Thymus (tissue), 14 donors: ENCODE measurements at places on chromosomes 13 and 19.

DNA sequence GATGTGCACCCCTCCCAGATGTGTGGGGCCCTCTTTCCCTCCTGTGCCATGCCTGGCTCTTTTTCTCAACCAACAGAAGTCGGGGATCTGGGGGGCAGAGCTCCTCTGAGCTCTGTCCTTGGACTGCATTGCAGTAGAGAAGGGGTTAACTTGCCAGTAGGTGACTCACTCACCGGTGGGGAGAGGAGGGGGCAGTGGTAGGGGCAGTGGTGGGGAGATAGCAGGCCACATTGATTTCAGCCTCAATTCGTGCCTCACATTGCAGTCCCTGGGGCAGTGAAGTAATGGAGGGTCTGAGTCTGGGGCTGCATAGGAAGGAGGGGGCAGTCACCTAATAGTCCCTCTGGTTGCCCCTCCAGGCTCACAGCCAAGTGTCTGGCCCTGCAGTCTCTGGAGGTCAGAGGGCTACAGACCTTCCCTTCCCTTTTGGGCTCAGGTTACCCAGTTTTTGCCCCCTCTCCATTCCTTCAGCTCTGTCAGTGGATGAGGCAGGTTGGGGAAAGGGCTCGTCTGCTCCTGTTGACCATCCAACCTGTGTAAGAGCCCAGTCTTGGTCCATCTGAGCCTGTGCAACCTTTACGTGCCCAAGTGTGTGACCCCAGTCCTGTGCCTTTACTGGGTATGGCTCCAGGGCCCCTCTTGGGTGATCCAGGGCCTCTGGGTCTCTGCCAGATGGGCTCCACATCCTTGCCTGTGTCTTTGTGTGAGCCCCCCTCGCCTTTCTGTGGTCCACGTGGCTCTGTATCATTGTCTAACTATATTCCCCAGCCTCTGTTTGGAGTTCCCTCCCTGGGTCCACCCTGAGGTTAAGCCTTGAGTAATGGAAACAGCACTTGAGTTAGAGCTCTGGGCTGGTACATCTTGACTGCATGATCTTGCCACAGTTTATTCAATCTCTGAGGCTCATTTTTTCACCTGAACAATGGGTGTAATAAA lies 13.0 kb downstream of the CIC start:
- peaks cover 54% of the 10 kb centered on the region for H3K4me1 ChIP-seq
- no peak for DNase-seq
- peak overlapping the region; percentile 94 for H3K27ac ChIP-seq
- no peak overlapping the region for H3K4me3 ChIP-seq
- peaks cover 6% of the 10 kb centered on the region for H3K36me3 ChIP-seq

DNA sequence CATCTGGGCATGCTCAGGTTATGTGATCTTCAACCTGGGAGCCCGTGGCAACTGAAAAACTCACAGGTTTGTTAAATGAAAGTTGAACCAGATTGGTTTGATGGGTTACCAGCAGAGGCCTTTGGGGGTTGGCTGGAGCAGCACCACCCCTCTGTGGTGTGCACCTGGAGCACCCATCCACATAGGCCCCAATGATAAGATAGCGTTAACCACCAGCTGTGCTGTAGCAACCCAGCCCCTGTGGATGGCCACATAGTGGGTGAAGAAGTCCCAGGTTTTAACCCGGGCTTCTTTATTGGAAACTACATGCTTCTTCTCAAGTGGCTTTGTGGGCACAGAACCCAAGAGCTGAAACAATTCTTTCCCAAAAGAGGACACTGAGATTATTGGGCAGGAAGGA lies 22.6 kb upstream of the MTIF3 start:
- no peak for DNase-seq
- H3K4me3 ChIP-seq, result no peak overlapping the region
- no peaks in the 10 kb centered on the region for H3K36me3 ChIP-seq
- H3K27me3 ChIP-seq, result no peaks in the 10 kb centered on the region

DNA sequence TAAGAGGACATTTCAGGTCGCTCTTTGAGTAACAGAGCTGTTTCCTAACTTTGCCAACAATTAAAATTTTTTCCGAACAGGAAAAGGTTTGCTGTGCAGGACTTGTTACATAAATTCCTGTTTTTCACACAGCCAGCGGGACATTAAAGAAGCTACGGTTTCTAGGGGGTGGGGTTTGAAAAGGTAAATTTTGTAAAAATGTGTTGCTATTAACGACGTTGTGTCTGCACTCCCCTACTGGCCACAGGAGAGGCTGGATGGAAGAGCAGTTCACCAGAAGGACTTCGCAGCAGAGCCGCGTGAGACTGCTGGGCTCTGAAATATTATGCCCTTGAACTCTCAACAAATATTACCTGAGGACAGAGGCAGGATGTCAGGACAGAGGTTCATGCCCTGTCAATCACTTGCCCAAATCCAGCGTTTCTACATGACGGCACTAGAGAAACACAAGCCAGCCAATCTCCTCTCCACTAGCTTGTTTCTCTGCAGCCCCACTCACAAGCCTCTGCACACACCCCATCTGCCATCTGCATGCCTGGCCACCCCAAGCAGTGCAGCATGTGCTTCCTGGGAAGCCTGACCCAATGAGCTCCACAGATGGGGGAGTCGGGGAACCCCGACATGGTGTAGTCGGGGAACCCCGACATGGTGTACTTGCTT lies 102.0 kb downstream of the FOXO1 start:
- peaks cover 13% of the 10 kb centered on the region for H3K4me1 ChIP-seq
- H3K27me3 ChIP-seq, result peaks cover 4% of the 10 kb centered on the region
- no peak overlapping the region for H3K4me3 ChIP-seq

- H3K27me3 ChIP-seq, result peaks cover 34% of the 10 kb centered on the region
- no peaks in the 10 kb centered on the region for H3K4me1 ChIP-seq
- no peak for DNase-seq
- peak overlapping the region; percentile 25 for H3K4me3 ChIP-seq
Observed at GRCh38 chr13:33349288-33349985, 63.9 kb upstream of the STARD13 start.

GRCh38 chr13:43237616-43238015 lies 214.2 kb downstream of the DNAJC15 start:
- no peaks in the 10 kb centered on the region for H3K36me3 ChIP-seq
- no peak overlapping the region for H3K4me3 ChIP-seq
- no peaks in the 10 kb centered on the region for H3K27me3 ChIP-seq
- DNase-seq, result no peak
- no peaks in the 10 kb centered on the region for H3K4me1 ChIP-seq
- H3K27ac ChIP-seq, result no peak overlapping the region

DNA sequence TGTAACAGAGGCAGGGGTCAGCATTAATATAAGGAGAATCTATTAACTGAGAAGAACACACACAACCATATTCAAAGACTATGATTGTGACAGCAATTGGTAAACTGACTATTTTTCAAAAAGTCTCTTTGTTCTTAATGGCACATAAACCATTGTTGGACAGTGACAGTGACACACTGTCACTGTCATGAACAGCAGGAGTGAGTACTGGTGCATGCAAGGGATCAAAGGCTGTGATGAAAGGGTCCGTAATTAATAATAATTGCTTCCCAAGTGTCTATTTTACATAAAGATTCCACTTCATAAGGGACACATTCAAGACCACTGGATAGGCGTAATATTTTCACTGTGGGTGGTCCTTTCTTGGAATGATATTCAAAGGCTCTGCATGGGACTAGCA lies 50.7 kb downstream of the LHFPL6 start:
- no peaks in the 10 kb centered on the region for H3K4me1 ChIP-seq
- DNase-seq, result no peak
- no peak overlapping the region for H3K4me3 ChIP-seq
- H3K27me3 ChIP-seq, result no peaks in the 10 kb centered on the region
- no peaks in the 10 kb centered on the region for H3K36me3 ChIP-seq
- H3K27ac ChIP-seq, result no peak overlapping the region

GRCh38 chr19:19636573-19637185 lies 6.8 kb downstream of the GMIP start:
- peaks cover 68% of the 10 kb centered on the region for H3K36me3 ChIP-seq
- no peak for DNase-seq
- H3K27ac ChIP-seq, result no peak overlapping the region

- H3K27ac ChIP-seq, result no peak overlapping the region
- H3K4me3 ChIP-seq, result no peak overlapping the region
- DNase-seq, result no peak
- no peaks in the 10 kb centered on the region for H3K36me3 ChIP-seq
- no peaks in the 10 kb centered on the region for H3K27me3 ChIP-seq
Observed at GRCh38 chr13:44089452-44089851, 209.7 kb downstream of the LACC1 start.

DNA sequence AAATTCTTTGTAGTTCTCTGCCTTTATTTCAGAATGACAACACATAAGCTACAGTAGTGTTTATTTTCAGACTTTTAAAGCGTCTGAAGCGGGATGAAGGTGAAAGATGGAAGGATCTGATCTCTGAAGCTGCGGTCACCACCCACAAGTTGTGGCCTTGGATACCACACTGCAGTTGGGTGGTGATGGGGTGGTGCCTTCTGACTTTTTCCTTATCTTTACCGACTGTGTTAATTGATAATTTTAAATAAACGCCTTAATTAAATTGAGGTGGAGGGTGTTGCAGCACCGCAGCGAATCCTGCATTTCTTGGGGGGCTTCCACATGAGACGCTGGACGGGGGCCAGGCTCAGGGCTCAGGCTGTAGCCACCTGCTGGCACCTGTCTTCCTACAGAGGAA lies 1.3 kb downstream of the TFDP1 start:
- no peak overlapping the region for H3K27ac ChIP-seq
- H3K36me3 ChIP-seq, result peaks cover 37% of the 10 kb centered on the region
- no peaks in the 10 kb centered on the region for H3K27me3 ChIP-seq
- peaks cover 26% of the 10 kb centered on the region for H3K4me1 ChIP-seq

DNA sequence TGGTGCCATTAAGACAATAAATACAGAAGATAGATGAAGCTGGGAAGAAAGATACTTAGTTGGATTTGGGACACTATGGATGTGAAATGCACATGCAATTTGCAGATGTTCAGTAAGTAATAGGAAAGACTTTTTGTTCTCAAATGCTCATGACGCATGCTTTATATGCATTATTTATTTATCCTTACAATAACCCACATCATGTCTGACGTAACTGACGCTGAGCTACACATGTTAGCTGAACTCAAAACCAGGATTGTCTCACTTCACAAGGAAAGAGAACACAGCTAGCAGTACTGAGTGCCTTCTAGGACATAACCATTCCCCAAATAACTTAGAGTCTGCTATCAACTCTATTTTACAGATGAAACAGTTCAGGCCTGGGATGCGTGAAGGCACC lies 463.4 kb downstream of the FGF9 start:
- no peak overlapping the region for H3K4me3 ChIP-seq
- H3K4me1 ChIP-seq, result no peaks in the 10 kb centered on the region
- no peak for DNase-seq
- H3K27ac ChIP-seq, result no peak overlapping the region
- no peaks in the 10 kb centered on the region for H3K36me3 ChIP-seq

DNA sequence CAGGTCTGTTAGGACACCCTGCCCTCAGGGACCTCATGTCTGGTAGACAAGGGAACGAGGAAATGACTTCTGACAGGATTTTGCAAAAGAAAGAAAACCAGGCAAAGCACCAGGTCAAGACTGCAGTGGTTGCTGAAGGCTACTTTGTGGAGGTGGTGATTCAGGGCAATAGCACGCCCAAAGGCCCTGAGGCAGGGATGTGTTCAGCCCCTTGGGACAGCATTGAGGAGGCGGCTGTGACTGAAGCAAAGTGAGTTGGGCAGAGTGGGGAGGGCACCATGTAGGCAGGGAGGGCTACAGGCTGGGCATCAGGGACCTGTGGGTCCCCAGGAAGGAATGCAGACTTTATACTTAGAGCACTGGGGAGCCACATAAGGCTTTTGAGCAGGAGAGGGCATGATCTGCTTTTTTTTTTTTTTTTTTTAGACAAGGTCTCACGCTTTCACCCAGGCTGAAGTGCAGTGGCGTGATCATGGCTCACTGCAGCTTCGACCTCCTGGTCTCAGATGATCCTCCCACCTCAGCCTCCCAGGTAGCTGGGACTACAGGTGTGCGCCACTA lies 10.8 kb upstream of the HOMER3 start:
- no peak for DNase-seq
- H3K27ac ChIP-seq, result no peak overlapping the region
- H3K4me1 ChIP-seq, result no peaks in the 10 kb centered on the region
- no peaks in the 10 kb centered on the region for H3K36me3 ChIP-seq
- no peak overlapping the region for H3K4me3 ChIP-seq

- DNase-seq, result no peak
- H3K27me3 ChIP-seq, result no peaks in the 10 kb centered on the region
- H3K27ac ChIP-seq, result no peak overlapping the region
- H3K36me3 ChIP-seq, result no peaks in the 10 kb centered on the region
- no peaks in the 10 kb centered on the region for H3K4me1 ChIP-seq
- no peak overlapping the region for H3K4me3 ChIP-seq
Observed at GRCh38 chr13:22169473-22169872, 498.6 kb downstream of the FGF9 start.

- H3K4me3 ChIP-seq, result no peak overlapping the region
- H3K27me3 ChIP-seq, result no peaks in the 10 kb centered on the region
- H3K36me3 ChIP-seq, result no peaks in the 10 kb centered on the region
- no peak overlapping the region for H3K27ac ChIP-seq
Observed at GRCh38 chr13:24224232-24224680, 63.7 kb downstream of the SPATA13 start.

- no peaks in the 10 kb centered on the region for H3K36me3 ChIP-seq
- no peak for DNase-seq
- H3K4me3 ChIP-seq, result no peak overlapping the region
Observed at GRCh38 chr13:100125946-100126345, 37.1 kb downstream of the PCCA start.

DNA sequence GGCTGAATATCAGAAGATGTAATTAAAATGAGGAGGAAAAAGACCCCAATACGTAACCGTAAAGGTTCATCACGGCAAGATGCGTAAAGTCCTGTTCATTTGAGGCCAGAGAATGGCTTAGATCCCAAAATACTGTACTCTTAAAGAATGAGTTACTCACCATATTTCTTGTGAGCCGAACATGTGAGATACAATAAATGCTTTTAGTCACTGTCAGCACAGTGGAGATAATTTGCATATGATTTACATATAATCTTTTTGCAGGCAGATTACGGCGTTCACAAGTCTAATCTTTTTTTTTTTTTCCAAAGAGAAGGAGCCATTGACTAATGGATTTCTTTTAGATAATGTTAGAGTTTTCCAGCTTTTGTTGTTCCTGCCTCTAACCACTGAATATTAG lies 28.4 kb downstream of the AMER2 start:
- H3K4me1 ChIP-seq, result no peaks in the 10 kb centered on the region
- no peak for DNase-seq
- no peak overlapping the region for H3K4me3 ChIP-seq
- no peak overlapping the region for H3K27ac ChIP-seq
- peaks cover under 1% of the 10 kb centered on the region for H3K27me3 ChIP-seq
